ENCODE measurements at places on chromosomes 16 and 17. TPM values are rescaled to one million over a fixed set of nuclear protein-coding genes. Genes with fewer than 3 reads are reported as not detected.

CCDC40 gene
- 1.3 TPM for total RNA-seq

SMIM5 gene
- not detected for total RNA-seq

CLDN6 gene
- total RNA-seq = 0.27 TPM

P3H4 gene
- total RNA-seq = 51.6 TPM

B4GALNT2 gene
- not detected for total RNA-seq

KRTAP4-3 gene
- total RNA-seq = not detected

KRTAP3-2 gene
- total RNA-seq = not detected

SMIM22 gene
- total RNA-seq = not detected

TMEM114 gene
- not detected for total RNA-seq

KRT36 gene
- not detected for total RNA-seq

GUCY2D gene
- not detected for total RNA-seq

TBC1D3H gene
- not detected for total RNA-seq

MYO1D gene
- total RNA-seq = 0.07 TPM

AIPL1 gene
- total RNA-seq = not detected

TNFSF12 gene
- 13.3 TPM for total RNA-seq

HSF5 gene
- total RNA-seq = not detected
